ENCODE measurements at places on chromosomes 2 and 18.

DNA sequence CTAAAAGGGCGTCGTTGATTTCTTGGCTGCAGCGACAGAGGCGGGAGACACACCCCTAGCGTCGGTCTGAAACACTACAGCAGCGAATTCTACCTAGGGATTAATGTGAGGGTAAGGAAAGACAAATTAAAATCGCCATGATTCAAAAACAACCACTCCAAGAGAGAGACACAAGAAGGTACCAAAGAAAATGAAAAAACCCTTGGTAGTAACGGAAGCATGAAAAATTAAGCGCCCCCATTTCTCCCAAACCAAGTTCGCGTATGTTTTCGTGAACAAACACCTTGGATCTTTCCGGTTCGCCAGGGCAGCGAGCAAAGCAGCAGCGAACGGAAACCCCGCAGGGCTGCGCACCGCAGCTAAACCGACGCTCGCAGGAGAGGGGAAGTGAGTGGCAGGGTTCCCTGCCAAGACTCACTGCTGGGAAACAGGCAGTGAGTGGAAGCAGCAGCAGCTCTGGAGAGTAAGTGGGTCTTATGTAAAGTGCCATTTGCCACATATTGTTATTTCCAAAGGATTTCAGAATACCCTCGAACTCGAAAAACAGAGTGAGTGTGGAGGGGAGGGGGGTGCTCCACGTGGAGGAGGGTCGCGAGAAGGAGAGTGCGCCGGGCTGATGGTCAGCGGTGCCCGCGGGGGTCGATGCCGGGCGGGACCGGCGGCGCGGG is 1.0 kb downstream of the PPP3R1 start:
- peak; percentile 73 for DNase-seq

GRCh38 chr2:105781274-105781978 is 36.7 kb downstream of the NCK2 start:
- DNase-seq = no peak

DNA sequence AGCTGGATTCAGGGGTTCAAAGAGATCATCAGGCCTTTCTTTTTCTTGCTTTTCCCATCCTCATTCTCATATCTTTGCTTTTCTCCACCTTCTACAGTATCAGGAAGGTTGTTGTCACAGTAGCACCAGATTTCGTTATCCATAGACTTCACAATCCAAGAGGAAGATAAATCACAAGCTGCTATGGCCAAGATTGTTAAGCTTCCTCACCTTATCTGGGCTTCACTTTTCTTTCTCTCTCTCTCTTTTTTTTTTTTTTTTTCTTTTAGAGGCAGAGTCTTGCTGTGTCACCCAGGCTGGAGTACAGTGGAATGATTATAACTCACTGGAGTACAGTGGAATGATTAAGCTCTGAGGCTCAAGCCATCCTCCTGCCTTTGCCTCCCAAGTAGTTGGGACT is 93.5 kb downstream of the TTC27 start:
- no peak for DNase-seq

DNA sequence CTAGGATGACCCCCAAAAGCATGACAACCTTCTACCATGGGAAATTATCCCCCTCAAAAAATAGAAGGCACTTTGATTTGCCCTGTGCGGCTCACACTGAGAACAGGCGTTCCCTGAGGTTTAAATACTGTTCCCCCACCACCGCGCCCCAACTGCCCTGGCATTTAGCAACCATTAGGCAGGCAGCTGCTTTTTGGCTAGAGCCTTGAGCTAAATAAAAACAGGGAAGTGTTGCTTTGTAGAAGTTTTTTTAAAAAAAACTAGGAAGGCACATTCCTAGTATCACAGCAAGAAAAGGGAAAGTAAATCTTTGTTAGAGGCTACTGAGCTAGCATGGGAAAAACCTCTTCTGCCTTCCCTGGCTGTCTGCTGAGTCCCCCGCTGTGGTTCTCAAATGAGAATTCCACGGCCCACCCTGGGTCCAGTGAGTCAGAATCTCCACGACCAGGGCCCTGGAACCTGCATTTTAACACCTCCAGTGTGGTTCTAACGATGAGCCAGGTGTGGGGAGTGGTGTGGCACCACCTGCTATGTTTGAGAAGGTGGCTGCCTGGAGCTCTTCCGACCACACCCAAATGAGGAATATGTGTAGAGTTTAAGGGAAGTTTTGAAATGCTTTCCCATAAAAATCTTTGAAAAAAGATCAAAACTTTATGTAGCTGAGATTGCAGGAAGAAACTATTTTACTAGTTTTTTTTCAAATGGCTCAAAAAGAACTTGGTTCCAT is 66.4 kb downstream of the VIT start:
- DNase-seq = no peak

DNA sequence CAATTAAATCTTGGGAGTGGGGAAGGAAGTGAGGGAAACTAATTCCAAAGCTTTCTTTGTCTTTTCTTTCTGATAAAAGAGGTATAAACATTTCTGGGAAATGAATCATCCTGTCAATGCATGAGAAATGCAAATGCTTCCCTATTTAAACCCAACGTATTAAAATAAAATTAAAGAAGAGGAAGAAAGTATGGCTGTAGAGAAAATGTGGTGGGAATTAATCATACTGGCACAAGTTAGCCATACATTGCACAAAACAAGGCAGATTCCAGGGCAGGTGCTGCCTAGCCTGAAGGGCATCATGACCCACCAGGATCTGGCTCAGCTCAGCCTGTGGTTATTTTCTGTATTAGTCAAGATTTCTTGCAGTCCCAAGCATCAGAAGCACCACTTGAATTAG is 338.0 kb downstream of the NYAP2 start:
- no peak for DNase-seq

- DNase-seq = no peak
Measured at GRCh38 chr18:3688690-3689089, 238.7 kb downstream of the TGIF1 start.

DNA sequence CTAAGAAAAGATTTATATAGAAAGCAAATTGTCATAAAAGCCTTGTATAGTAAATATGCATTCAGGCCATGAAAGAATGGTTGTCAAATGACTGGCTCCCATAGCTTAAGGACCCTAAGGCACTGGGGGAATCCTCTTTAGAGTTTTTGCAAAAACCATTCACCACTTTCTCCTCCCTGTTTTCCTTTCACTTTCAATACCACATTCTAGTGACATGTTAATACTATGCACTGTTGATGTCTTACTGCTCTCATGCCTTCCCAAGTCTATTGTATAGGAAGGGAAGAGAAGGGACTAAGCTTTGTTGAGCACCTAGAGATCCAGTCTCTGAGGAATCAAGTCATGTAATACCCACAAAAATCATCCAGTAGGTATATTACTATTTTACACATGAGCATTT is 383.0 kb upstream of the LRRTM1 start:
- DNase-seq = no peak

GRCh38 chr18:74204526-74205152 is 56.3 kb downstream of the TIMM21 start:
- no peak for DNase-seq

DNA sequence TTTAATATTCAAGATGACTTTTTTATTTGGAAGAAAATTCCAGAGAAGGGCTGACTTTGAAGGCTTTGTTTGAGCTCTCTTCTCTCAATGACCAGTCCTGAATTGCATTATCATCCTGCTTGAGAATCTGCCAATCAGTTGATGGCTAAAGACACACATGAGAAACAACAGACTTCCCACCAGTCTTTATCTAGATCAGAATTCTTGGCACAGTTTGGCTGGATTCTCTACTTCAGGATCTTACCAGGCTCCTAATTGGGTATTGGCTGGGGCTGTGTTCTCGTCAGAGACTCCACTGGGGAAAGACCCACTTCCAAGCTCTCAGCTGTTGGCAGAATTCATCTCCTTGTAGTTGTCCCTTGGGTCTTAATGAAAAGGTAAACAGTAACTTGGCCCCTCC is 86.0 kb downstream of the WDSUB1 start:
- no peak for DNase-seq

- no peak for DNase-seq
Measured at GRCh38 chr2:162890690-162891311, 52.2 kb upstream of the KCNH7 start.

GRCh38 chr18:50644807-50645206 is 84.9 kb downstream of the MAPK4 start:
- no peak for DNase-seq

- no peak for DNase-seq
Measured at GRCh38 chr2:221205103-221205673, 366.9 kb downstream of the EPHA4 start.

DNA sequence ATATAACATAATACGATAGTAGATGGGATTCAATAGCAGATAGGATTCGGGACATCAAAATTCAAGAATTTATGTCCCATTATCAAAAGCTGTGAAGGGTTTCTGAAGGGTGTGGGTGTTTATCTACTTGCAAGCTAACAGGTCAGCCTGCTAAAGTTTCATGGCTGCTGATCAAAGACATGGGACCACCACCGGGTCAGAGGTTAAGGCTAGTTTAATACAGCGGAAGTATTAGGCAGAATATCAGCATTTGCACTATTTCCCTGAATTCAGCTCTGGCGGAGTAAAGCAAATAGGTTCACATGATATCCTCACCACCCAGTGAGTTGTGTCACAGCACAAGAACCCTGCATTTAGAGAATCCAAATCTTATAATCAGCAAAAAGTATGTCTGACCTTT is 82.5 kb downstream of the DSEL start:
- DNase-seq = no peak

DNA sequence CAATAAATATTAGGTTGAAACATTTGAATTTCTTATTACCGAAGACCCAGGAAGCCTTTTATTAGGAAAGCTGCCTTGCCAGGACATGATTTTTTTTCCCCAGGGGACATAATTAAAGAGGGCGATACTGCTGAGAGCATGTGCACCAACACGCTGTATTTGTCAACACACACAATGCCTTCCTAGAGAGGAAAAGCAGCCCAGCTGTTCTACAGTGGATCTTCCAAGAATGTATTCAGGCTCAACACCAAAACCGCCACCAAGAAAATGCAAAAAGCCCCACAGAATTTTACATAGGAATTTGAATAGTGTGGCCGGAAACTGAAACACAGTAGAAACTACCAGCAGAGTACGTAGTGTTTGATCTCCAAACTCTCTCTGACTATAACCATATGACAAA is 320.4 kb downstream of the DLGAP1 start:
- no peak for DNase-seq

DNA sequence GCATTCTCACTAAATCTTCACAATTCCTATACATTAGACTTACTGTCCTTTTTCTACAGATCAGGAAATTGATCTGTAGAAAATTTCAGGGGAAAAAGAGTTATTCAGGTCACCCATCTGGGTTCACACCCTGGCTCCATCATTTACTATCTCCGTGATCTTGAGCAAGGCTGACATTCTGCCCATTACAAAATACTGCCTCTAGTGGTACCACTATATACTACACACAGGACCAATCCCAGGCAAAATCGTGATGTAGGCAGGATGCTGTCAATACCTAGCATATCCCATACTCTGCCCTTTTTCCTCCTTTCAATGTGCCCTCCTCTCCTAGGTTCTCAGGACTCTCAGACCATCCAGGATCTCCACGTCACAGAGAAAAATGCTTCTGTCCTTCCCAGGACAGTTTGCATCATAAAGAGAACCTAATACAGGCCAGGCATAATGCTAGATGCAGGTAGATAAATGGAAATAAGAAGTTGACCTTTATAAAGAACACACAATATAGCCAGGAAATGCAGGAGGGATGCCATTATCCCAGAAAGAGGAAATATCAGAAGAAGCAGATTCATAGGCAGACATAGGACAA is 101.9 kb downstream of the CDH20 start:
- no peak for DNase-seq

DNA sequence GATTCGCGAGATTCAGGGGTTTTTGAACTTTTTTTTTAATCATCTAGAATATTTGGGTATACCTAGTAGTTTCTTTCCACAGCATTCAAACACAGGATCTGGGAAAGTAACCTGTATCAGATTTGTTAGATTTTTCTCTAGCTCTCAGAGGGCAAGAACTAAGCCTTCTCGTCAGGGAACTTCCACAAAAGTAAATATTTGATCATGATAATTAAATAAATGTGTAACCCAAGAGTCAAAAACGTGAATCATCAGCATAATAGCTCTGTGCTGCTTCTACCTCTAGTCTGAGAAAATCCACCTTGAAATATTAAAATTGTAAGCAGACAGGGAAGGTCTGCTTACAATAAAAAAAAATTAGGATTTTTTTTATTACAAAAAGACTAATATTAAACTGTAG is 225.7 kb upstream of the SPOPL start:
- no peak for DNase-seq

DNA sequence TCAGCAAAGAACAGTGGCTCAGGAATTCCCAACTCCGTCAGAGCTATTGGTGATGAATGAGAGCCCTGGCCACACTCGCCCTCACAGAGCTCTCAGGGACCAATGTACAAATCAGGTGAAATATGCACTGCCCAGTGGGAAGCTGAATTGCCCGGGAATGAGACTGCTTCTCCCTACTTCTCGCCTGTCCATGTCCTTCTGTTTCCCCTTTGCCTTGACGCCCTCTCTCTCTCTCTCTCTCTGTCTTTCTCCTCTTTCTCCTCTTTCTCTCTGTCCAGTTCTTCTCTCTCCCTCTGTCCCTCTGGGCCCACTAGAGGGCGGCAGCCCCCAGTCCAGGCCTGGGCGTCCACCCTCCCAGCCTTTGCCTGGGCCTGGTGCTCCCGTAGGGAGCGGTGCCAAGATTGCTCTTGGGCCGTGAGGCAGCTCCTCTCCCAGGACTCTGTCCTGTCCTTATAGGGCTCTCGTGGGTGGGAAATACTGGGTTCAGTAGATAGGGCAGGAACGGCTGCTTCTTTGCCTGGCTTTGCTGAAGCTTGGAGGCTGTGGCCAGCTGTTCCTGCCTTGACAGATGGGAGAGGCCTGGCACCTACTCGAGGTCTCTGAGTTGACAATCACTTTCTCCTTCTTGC is 28.4 kb upstream of the PUM2 start:
- peak; percentile 63 for DNase-seq

- DNase-seq = no peak
Measured at GRCh38 chr18:59271606-59272220, 1.5 kb downstream of the RAX start.

- no peak for DNase-seq
Measured at GRCh38 chr2:86082756-86083155, 22.9 kb downstream of the POLR1A start.

DNA sequence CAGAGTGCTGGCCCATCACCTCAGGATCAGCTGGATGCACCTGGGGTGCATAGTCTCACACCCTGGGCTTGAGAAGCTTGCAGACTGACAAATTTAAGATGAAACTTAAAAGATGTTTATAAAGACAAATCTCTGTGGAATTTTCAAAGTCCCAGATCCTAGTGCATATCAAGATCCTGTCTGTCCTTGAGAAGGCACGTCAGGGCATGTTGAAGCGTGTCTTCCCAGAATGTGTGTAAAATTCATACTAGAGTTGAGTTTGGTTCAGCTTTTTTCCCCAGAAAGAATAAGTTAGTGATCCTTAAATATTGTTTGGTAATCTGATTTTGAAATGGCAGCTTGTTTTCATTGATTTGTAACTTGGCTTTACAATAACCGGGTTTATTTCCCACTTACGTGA is 27.5 kb downstream of the INSIG2 start:
- DNase-seq = no peak

- DNase-seq = no peak
Measured at GRCh38 chr2:11745613-11746375, 638 bp upstream of the LPIN1 start.

- no peak for DNase-seq
Measured at GRCh38 chr2:156935616-156936015, 321.9 kb upstream of the GALNT5 start.

Measured in liver (tissue), 10 donors.